ENCODE measurements at places on chromosomes 3 and 15.
A peak's percentile ranks its signal among the peaks of the same experiment; 100 is the strongest.

- DNase-seq, result no peak
These were observed 72.3 kb upstream of the BNC1 start for GRCh38 chr15:83356501-83357399.

DNA sequence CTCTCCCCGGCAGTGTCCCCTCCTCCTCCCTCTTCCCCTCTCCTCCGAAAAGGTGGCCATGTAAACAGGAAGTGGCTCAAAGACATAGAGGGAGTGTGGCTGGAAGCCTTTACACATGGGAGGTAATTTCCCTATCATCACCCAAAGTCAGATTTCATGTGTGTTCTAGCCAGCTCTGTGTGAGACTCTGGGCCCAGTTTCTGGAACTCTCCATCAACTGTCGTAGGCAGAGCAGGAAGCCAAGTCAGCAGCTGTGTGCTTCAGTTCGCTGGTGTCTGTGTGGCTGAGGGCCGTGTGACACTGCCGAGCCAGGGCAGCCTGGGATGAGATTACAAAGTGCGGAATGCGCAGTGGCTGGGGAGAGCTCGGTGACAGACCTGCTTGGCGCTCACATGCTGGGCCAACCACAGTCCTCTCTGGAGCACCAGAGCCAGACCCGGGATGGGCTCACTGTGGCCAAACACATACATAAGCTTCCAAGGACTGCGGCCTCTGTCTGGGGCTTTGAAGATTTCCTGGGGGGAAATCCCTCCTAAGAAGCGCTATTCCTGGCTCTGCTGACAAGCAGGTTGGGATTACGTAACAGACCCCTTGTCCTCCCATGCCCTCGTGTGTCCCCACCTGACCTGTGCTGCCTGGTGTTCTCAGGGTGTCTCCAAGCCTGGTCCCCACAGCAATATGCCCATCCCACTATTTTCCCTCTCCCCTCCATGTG lies 50.7 kb downstream of the UMPS start:
- peak; percentile 80 for DNase-seq

GRCh38 chr3:138434875-138435772 lies 708 bp downstream of the ESYT3 start:
- DNase-seq, result no peak

DNA sequence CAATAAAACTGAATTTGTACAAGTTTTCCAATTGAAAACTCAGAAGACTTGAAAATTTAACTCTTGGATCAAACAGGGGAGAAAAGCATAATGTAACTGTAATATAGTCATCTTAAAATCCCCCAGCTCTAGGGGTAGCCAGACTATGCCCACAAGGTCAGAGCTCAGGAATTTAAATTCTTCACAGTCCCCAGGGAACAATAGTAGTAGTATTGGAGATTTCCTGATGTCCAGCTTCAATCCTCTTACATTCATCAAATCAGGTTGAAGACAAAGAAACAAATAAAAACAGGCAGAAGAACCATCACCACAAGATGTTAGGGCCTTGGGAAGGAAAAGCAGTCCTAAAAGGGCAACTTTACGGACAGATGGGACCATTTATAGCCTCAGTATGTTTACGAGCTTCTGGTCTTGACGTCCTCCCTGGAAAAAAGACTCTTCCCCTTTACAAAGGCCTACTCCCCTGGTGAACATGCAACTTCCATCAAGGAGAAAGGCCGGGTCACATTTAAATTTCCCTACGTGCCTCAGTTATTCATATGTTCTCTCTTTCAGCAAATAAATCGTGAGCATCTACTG lies 96.8 kb downstream of the PLCH1 start:
- DNase-seq, result no peak

DNA sequence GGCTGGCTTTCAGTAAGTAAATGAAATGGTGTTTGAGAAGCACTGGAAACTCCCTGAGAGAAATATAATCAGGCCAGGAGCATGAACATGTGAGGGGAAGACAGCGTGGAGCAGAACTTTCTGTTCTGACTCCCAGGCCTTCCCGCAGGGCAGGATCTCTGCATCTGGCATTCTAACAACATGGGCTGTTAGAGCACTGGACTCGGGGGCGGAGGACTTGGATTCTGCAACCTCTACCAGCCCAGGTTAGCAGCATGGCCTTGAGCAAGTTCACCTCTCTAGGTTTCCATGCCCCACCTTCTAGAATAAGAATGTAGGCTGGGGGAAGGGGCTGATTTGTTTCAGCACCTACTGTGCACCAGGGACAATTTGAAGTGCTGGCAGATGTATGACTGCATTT lies 12.5 kb upstream of the BFSP2 start:
- no peak for DNase-seq

GRCh38 chr3:134308350-134308891 lies 57.8 kb upstream of the RYK start:
- DNase-seq, result peak; percentile 79

- no peak for DNase-seq
These were observed 12.5 kb downstream of the MRPS25 start for GRCh38 chr3:15052335-15053242.

- DNase-seq, result no peak
These were observed 40.0 kb downstream of the TMEM45A start for GRCh38 chr3:100532411-100532810.

GRCh38 chr3:24490151-24490550 lies 4.5 kb downstream of the THRB start:
- DNase-seq, result no peak

DNA sequence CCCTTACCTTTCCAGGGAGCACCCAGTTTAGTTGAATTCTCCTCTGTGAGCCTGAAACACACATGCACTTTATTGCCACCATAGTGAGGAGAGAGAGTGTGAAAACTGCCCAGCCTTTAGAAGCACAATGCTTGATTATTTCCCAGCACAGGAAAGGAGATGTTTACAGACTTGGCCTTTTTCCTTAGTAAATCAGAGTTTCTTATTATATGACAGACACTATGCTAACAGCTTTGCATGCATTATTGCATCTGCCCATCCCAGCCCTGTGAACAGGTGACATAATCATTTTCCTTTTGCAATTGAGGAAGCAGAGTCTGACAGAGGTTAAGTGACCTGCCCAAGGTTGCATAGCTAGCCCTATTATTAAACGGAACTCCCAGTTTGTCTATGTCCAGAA lies 36.5 kb downstream of the CAPN3 start:
- no peak for DNase-seq

- no peak for DNase-seq
These were observed 20.7 kb downstream of the RHCG start for GRCh38 chr15:89475661-89476060.

GRCh38 chr3:37400945-37401344 lies 226.6 kb upstream of the LRRFIP2 start:
- DNase-seq, result no peak

DNA sequence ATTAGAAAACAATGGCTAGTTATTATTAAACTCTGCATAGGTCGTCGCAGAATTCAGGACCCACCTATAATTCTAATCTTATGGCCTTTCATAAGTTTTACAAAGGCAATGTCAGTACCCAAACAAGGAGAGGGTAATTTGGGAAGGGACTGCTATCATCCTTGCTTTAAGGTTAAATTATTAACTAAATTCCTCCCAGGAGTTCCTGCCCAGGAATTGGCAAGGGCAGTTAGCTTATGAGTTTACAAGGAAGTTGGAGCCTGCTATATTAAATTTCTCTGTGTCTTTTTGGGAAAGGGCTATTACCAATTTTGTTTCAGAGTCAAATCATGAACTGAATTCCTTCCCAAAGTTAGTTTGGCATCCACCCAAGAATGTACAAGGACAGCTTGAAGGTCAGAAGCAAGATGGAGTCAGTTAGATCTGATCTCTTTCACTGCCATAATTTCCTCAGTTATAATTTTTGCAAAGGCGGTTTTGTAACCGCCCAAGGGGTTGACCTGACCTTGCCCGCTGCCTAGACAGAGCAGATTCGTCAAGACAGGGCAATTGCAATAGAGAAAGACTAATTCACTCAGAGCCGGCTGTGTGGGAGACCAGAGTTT lies 45.3 kb upstream of the LHFPL4 start:
- DNase-seq, result no peak

DNA sequence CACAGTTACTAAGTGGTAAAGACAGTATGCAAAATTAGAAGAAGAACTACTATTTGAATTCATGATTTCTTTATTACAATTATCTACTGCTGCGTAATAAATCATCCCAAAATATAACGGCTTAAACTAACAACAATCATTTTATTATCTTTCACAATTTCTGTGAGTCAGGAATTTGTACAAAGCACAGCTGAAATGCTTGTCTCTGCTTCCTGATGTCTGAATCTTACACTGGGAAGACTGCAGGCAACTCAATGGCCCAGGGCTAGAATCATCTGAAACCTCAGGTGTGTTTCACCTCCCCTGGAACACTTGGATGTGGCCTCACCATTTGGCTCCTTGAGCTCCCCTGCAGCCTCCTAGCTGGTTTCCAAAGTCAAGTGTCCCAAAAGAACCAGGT lies 145.1 kb downstream of the MAGI1 start:
- no peak for DNase-seq

DNA sequence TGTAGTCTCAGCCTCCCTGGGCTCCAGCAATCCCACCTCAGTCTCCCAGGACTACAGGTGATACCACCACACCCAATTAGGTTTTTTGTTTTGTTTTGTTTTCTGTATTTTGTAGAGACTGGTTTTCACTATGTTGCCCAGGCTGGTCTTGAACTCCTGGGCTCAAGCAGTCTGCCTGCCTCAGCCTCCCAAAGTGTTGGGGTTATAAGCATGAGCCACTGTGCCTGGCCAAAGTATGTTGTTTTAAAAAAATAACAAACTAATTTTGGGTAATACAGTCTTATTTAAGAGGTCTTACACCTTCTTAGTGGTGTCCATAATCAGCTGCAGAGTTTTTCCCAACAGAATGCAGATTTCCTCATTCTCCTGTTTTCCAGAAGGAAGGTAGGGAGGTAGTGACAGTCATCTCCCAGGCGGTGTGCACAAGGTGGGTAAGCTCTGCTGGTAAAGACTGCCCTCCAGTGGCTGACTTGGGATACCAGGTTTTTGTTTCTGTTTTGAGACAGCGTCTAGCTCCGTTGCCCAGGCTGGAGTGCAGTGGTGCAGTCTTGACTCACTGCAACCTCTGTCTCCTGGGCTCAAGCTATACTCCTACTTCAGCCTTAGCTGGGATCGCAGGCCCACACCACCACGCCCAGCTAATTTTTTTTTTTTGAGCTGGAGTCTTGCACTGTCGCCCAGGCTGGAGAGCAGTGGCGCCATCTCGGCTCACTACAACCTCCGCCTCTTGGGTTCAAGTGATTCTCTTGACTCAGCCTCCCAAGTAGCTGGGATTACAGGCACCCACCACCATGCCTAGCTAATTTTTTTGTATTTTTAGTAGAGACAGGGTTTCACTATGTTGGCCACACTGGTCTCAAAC lies 58.4 kb downstream of the MAP6D1 start:
- DNase-seq, result peak; percentile 57

GRCh38 chr15:53808058-53808706 lies 48.7 kb upstream of the WDR72 start:
- no peak for DNase-seq

DNA sequence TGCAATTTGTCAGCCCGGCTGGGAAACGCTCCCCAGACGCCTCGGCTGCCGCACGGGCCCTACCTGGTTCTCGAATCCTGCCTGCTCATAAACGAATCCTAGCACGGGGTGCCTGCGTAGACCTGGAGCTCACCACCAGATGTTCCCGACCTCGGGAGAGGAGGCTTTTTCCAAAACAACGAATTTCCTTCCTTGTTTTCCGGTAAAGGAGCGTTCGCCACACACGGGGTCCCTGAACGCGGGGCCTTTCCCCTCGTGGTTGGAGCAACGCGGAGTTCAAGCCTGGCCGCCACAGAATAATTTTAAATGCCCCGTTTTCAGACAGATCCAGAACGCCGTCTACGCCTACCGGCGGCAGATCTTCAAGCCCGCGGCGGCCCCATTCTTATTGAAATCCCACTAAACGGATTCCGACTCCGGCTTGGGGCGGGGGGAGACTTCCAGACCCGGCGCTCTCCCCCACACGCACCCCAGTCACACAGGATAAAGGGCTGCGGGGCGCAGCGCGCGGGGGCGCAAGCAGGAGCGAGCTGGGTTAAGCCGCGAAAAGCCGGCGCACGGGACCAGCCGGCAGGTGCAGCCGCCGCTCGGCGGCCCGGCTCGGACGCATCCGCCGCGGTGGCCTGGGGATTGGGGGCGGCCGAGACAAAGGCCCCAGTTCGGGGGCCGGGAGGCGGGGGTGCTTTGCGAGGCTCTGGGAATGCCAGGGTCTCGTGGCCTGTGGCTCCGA lies 895 bp downstream of the GATA2 start:
- DNase-seq, result no peak

GRCh38 chr3:177604181-177604580 lies 406.9 kb upstream of the TBL1XR1 start:
- no peak for DNase-seq

GRCh38 chr3:168030577-168030976 lies 65.1 kb downstream of the GOLIM4 start:
- DNase-seq, result no peak

DNA sequence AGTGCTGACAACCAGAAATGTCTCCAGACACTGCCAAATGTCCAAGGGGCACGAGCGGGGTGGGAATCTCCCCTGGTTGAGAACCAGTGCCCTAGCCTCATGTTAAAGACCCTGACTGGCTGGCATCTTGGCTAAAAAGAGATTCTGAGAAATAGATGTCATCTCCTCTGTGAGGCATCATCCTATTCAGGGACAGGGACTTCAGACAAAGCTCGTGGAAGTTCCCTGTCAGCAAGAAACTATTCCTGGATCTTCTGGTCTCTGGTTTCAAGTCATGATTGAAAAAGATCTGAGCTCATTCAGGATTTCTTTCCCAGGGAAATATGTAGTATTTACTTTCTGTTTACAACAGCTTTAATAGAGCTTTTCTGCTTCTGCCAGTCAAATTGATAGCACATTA lies 10.8 kb downstream of the WDR5B start:
- no peak for DNase-seq

Data from hypothalamus (tissue), 51 donors.